ENCODE measurements at places on chromosomes 1 and 21.

- DNase-seq, result no peak
Observed at GRCh38 chr1:28159243-28159642, 17.2 kb downstream of the PTAFR start.

DNA sequence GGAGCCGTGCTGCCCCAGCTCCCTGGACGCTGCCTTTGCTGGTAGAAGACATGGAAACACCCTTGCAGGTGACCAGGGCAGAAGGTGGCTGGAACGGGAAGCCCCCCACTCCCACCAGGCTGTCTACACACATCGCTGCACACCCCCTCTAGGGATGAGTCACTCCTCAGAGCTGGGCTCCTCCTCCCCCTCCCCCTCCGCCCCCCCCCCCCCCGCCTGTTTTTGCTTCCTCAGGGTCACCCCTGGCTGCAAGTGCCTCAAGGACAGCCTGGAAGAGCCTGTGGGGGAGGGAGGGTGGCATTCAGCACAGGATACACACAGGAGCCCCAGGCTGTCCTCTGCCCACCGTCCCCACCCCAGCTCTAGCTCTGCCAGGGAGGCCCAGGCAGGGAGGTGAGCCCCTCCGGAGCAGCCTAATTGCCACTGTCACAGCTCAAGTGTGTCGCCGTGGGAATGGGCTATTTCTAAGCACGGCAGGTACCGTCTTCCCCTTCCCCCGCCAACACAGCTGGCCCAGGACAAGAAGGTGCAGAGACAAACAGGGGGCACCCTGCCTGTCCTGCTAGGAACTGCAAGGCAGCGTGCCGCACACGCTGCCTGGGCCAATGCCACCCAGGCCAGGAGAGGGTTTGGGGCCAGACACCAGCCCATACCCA lies 2.5 kb downstream of the FNDC10 start:
- DNase-seq, result peak; percentile 65

DNA sequence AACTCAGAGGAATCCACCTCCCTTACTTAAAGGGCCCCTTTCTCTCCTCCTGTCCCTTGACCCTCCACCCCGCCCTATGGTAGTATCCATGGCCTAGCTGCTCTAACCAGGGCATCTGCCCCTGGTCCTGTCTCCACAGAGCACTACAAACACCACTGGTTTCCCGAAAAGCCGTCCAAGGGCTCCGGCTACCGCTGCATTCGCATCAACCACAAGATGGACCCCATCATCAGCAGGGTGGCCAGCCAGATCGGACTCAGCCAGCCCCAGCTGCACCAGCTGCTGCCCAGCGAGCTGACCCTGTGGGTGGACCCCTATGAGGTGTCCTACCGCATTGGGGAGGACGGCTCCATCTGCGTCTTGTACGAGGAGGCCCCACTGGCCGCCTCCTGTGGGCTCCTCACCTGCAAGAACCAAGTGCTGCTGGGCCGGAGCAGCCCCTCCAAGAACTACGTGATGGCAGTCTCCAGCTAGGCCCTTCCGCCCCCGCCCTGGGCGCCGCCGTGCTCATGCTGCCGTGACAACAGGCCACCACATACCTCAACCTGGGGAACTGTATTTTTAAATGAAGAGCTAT lies 1.7 kb downstream of the BTG2 start:
- DNase-seq, result no peak

DNA sequence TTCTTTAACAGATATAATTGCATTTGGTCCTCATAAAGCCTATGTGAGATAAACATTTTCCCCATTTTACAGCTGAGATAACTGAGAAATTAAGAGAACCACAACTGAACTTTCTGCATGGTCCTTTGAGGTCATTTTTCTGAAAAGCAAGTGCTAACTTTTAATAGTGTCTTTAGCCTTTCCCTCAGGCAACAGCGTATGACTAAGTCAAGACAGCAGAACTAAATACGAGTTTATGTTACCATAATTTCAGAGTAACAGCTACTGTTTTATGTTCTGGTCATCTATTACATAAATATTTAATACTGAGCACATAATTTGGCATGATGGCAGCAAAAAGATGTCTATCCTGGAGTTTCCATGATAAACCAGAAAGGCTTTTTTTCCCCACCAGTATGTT lies 95.6 kb downstream of the OLFML2B start:
- no peak for DNase-seq

DNA sequence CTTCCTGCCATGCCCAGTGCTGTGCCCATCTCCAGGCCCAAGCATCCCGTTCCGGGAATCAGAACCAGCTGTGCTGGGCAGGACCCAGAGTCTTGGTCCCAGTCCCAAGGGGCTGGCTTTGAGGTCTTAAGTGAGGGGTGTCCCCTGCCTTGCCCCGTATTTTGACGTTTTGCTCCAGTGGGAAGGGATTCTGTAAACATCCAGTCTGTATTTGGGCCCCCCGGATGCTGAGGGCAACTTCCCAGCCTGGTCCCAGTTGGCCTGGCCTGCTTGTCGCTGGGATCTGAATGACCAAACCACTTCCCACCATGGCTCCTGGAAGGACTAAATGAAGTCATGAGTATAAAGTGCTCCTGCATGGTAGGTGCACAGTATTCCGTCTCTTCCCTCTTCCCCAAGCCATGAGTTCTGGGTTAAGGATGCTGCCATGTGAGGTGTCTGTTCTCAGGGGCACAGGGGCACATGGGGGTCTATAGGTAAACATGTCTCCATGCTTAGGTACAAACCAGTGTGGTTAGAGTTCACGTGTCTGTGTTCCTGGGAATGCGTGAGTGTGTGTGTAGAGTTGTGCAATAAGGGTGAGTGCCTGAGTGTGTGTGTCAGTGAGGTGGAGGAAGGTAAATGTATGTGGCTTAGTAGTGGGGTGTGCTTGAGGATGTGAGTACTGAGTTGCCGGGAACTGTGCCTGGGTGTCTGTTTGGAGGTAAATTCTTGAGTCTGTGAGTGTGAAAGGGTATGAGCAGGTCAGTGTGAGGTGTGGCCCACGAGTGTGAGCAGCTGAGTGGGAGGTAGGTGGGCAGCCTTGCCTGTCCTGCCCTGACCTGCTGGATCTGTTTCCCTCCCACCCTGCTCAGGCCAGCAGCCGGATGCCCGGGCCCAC lies 1.5 kb downstream of the B4GALT2 start:
- DNase-seq, result no peak

- DNase-seq, result peak; percentile 60
Observed at GRCh38 chr1:57819893-57820292, 396.0 kb upstream of the DAB1 start.

DNA sequence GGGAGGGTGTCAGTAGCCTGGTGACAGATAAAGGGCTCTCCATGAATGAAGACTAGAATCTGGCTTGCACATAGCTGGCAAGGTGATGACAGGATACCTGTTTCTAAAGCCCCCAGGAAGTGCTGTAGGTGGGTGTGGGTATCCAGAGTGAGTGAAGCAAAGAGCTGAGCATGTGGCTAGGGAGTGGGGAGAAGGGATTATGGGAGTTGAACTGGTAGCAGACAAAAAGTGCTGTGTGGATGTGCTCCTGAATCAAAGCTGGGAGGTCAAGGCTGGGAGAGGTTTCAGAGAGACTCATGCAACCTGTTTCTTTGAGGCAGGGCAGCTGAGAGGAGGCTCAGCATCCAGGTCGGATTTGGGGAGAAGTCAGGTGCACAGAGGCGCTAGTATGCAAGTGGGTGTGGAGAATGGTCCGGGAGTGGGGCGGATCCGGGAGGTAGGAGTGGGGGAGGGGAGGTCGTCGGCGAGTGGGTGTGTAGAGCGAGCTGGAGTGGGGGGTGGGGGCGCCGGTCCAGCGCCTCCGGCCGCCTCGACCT lies 600 bp downstream of the ASTN1 start:
- no peak for DNase-seq

DNA sequence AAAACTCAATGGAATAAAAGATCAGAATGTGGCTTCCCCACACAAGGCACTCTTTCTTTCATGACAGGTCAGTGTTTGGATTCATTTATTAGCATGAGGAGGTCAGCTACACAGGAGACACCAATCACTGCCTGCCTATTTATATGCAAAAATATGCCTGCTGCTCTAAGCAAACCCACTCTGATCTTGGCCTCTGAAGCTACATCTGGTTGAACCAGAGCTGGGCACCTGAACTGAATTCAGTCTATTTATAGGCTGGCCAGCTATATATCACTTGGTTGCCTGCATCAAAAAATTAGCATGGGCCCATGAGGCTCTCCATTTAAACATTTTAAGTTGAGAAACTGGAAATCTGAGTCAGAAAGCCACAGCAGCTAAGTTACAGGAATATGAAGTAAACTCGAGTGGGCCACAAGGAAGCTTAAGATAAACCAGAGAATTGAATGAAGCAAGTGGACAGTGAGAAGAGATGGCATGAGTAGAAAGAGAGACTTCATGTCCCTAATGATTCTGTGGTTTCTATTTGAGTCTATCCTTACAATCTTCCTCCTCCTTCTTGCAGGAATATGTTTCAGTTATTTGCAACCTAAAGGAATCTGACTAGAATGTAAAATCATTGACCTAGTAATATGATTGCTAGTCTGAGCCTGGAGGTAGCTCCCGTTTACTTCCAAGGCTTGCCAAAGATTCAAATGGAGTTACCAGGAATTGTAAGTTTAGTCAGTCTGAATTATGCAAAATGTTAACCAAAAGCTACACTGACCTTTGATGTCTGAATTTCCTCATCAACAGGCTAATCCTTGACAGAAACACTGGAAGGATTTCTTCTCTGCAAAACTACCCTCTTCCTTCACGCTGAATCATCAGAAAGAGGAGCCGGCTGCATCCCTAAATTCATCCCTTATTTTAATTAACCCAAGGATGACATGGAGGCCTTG lies 17.7 kb downstream of the DDAH1 start:
- no peak for DNase-seq

GRCh38 chr21:34817821-34818661 lies 149.2 kb downstream of the CLIC6 start:
- no peak for DNase-seq

DNA sequence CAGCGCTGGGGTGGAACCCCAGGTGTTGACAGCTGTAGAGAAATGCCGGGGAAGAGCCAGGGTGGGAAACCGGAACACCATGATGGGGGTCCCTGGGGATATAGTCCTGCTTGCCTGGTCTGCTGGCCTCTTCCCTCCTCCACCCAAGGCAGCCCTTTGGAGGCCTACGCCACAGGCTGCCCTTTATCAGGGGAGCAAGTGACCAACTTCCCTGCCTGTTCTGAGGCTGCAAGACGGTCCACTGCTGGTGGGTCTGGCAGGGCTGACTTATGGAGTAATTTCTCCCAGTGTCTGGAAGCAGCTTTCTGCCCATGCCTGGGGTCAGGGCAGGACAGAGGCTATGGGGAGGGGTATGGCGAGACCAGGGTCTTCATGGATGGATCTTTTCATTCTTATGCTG lies 50.8 kb upstream of the EDN2 start:
- DNase-seq, result peak; percentile 40

- DNase-seq, result peak; percentile 72
Observed at GRCh38 chr1:154955039-154955717, 721 bp downstream of the PBXIP1 start.

DNA sequence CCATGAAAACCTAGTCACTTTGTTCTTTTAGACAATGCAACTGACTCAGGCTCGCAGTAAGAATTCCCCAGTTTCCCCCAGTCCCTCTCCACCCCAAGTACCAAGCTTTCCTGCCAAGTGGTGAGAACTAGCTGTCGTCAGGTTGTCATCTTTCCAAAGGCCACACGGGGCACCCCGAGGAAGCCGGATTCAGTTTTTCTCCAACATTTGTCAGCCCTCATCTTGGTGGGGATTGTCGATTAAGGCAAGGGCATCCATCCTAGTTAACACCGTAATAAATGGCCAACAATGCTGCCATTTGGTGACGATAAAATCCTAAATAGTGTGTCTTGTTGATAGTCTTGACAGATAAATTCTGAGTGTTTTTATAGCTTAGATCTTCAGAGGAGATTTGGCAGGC lies 55.9 kb upstream of the PROX1 start:
- DNase-seq, result no peak

GRCh38 chr1:8021676-8022266 lies 4.3 kb downstream of the ERRFI1 start:
- DNase-seq, result no peak

DNA sequence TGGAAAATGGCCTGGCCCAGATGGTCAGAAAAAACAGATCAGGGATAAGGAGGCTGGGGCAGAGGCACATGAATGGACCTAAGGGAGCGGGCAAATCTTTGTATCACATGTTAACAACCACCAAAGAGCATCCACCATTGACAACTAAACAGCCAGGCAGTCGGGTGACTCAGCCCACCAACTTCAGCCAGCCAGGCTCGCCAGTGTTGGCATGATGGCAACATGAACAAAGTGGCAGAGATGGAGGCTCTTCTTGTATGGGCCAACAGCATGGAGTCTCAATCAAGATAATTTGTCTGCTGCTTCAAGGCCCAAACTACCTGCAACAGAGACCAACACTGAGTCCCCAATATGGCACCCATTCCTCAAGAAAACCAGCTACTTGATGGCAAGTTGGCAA lies 16.5 kb upstream of the KIAA1614 start:
- DNase-seq, result no peak

- DNase-seq, result no peak
Observed at GRCh38 chr1:55318116-55318817, 103.1 kb upstream of the USP24 start.

DNA sequence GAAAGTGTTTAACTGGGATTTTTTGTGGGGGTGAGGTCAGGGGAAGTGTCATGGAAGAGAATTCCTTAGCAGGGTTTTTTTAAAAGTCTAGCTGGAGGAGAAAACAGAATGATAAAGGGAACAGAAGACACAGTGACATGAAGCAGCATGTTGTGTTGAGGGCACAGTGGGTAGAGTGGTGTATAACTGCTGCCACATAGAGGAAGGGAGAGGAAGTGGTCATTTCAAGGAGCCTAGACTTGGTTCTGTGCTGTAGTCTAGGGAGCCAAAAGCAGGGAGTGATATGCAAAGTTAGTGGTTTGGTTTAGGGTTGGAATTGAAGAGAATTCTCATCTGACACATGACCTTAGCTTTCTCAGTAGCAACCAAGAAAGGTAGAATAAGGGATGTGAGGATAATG lies 10.2 kb downstream of the EEIG2 start:
- DNase-seq, result peak; percentile 58

- DNase-seq, result peak; percentile 94
Observed at GRCh38 chr1:109089242-109090015, 1.1 kb upstream of the TMEM167B start.

- no peak for DNase-seq
Observed at GRCh38 chr1:169115891-169116585, 9.5 kb downstream of the ATP1B1 start.

DNA sequence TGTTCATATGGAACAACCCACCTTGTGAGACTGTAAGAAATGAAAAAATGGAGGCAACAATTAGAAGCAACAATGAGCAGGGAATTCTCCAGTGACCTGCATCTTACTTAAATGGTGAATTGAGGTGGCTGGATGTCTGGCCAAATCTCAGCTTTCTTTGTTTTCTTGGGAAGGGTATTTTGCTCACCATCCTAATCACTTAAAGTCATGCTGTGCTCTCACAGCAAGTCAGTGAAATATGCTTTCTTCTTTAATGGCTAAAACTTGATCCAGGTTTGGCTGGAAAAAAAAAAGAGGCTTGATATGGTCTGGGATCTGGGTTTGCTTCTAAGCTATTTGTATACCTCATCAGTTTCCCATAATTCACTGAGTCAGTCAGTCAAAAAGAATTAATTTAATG lies 124.8 kb downstream of the ESRRG start:
- DNase-seq, result no peak
